ENCODE measurements at places on chromosomes 7 and 10. TPM values are rescaled to one million over a fixed set of nuclear protein-coding genes. Genes with fewer than 3 reads are reported as not detected.

AKAP9 gene
- total RNA-seq = 187 TPM

TCF7L2 gene
- 0.82 TPM for total RNA-seq

PDAP1 gene
- 15.1 TPM for total RNA-seq

IDI2 gene
- not detected for total RNA-seq

SPAG6 gene
- total RNA-seq = 0.41 TPM

MCM10 gene
- 2.4 TPM for total RNA-seq

POM121C gene
- 14.3 TPM for total RNA-seq

NME8 gene
- not detected for total RNA-seq

TAC1 gene
- 21.2 TPM for total RNA-seq

PRF1 gene
- not detected for total RNA-seq

FBXO24 gene
- 0.41 TPM for total RNA-seq

MBL2 gene
- not detected for total RNA-seq

COMMD3 gene
- 65.6 TPM for total RNA-seq

UTF1 gene
- not detected for total RNA-seq

ASZ1 gene
- total RNA-seq = not detected

TBATA gene
- not detected for total RNA-seq

C10orf95 gene
- total RNA-seq = 0.82 TPM

SYT15 gene
- 0.82 TPM for total RNA-seq

EMX2 gene
- 2.0 TPM for total RNA-seq

KNDC1 gene
- 8.2 TPM for total RNA-seq

SLC26A4 gene
- total RNA-seq = 4.1 TPM

FAM25C gene
- not detected for total RNA-seq

SPDYE9 gene
- under 0.01 TPM for total RNA-seq

MAPK8 gene
- 241 TPM for total RNA-seq

TUBB8 gene
- not detected for total RNA-seq

SPDYE2 gene
- total RNA-seq = not detected

GPR15LG gene
- total RNA-seq = not detected

CCDC3 gene
- total RNA-seq = 18.8 TPM

LEP gene
- not detected for total RNA-seq

CDNF gene
- 0.82 TPM for total RNA-seq

C7orf33 gene
- total RNA-seq = not detected

CCNY gene
- 54.6 TPM for total RNA-seq

SKIDA1 gene
- 11.0 TPM for total RNA-seq

GIMAP2 gene
- 3.7 TPM for total RNA-seq

ITGA8 gene
- 3.7 TPM for total RNA-seq

RAMP3 gene
- 5.7 TPM for total RNA-seq

CADPS2 gene
- 9.8 TPM for total RNA-seq

CNTNAP2 gene
- total RNA-seq = 110 TPM

ATE1 gene
- total RNA-seq = 56.3 TPM

GSTO2 gene
- total RNA-seq = 2.4 TPM

ZNF853 gene
- 23.6 TPM for total RNA-seq

WDR86 gene
- total RNA-seq = 49.7 TPM

PIP4K2A gene
- total RNA-seq = 56.7 TPM

GBX1 gene
- total RNA-seq = 0.41 TPM

TMEM196 gene
- total RNA-seq = 18.8 TPM

MYL10 gene
- not detected for total RNA-seq

INMT gene
- total RNA-seq = 0.41 TPM

NUTM2B gene
- total RNA-seq = 1.6 TPM

CWF19L1 gene
- 40.8 TPM for total RNA-seq

CPA4 gene
- total RNA-seq = under 0.01 TPM

GATA3 gene
- not detected for total RNA-seq

SH2D4B gene
- total RNA-seq = 1.2 TPM

SCART1 gene
- under 0.01 TPM for total RNA-seq
